ENCODE measurements at places on chromosomes 1 and 21.

GRCh38 chr1:151048645-151049032 lies 1.1 kb downstream of the C1orf56 start:
- peak; percentile 30 for DNase-seq

DNA sequence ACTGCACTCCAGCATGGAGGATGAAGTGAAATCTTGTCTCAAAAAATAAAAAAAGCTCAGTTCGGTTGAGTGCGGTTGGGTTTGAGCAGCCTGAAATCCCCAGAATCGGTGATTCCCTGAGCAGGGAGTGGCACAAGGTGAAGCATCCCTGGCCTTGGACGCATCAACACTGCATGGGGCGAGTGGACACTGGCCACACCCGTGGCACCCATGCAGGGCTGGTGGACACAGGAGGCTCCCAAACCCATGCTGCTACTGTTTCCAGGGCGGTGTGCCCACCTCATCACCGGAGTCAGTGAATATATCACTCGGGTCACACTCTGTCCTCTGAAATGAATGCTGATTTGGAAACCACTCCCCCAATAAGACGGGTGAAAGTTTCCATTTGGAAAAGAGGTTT lies 53.4 kb upstream of the ACTRT2 start:
- no peak for DNase-seq

DNA sequence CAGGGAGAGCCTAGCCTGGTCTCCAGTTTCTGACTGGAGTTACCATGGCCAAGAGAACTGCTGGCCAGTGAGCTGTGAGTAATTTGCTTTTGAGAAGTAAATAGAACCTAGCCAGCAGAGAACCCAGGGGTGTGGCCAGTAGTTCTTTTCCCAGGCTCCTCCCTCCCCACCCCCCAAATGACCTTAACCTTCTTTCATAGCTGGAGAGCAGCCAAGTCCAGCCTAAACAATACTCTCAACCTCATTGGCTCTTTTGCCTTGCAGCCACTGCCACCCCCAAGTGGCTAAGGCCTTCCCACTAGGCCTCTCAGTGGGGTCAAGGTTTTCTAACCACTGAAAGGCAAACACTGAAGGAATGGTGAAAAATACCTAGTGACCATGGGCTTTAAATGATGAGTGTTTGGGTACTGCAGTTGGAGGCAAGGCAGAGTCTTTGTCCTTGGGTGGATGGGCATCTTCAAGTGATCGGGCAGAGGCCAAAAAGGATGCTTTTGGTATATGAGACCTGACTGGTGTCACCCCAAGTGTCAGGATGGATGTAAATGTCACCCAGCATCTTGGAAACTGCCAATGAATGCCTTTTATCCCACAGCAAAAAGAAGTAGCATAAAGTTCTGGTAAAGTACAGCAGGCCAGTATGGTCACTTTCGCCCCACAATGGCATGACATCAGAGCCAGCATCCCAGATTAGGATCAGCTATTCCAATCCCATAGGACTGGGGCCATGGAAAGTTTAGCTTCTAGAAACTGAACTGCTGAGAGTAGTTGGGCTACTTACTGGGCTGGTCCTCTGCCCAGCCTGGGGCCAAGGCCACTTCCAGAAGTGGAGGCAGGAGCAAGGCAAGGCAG lies 3.5 kb upstream of the PIGV start:
- no peak for DNase-seq

GRCh38 chr1:78146205-78146771 lies 100.5 kb downstream of the GIPC2 start:
- DNase-seq, result no peak

DNA sequence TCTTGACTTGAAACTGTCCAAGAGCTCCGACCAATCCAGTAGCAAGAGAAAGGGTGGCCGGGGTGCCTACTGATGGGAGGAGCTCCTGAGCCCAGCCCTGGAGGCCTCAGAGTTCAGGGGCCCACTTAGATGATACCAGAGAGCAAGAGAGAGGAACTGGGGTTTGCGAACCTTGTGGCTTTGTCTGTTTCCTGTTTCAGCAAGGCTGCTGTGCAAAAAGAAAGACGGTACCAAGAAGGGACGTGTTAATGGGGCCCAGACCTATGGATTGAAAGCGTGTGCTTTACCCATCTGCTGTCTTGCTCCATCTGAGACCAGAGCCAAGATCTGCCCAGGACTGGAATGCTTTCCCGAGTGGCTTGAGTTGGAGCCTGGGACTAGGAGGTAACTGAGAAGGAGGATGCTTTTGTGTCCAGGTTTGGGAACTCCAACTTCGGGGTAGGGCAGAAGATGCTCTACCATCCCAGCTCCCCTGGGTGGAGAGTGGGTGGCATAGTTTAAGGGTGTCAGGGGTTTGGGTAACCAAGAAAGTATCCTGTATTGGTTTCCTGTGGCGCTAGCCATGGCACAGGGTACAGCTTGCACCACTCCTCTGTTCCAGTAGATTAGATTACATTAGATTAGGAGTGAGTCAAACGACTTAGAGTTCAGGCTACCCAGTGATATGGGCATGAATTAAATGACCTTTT lies at the start of gene TRAF3IP3:
Gene TRAF3IP3 (plus strand): TSS at position 128 of the 689 bp plus-strand sequence. CDS start 3,987 bp downstream, outside the sequence.
- DNase-seq, result no peak

- DNase-seq, result no peak
Measured at GRCh38 chr1:180816132-180816531, 96.6 kb upstream of the KIAA1614 start.
